H9 (cell line): ENCODE measurements at places on chromosomes 11 and 22. TPM values are rescaled to one million over a fixed set of nuclear protein-coding genes. Genes with fewer than 3 reads are reported as not detected.

GRCh38 chr11:86632499-86633269 lies 39.7 kb downstream of the ME3 start:
- DNase-seq, result peak; percentile 77

GRCh38 chr11:77127235-77127911 lies 673 bp upstream of the MYO7A start:
- peak; percentile 72 for DNase-seq

FZD4 gene
- 3.9 and 4.5 TPM in 2 replicates for total RNA-seq

FLRT1 gene
- total RNA-seq, result 0.24 and 0.31 TPM in 2 replicates

UCP3 gene
- total RNA-seq, result 0.77 and 0.85 TPM in 2 replicates

- DNase-seq, result no peak
Observed at GRCh38 chr11:83835423-83835822, 549.3 kb upstream of the CCDC90B start.

GRCh38 chr11:33713151-33713855 lies 12.7 kb upstream of the C11orf91 start:
- no peak for DNase-seq

DNA sequence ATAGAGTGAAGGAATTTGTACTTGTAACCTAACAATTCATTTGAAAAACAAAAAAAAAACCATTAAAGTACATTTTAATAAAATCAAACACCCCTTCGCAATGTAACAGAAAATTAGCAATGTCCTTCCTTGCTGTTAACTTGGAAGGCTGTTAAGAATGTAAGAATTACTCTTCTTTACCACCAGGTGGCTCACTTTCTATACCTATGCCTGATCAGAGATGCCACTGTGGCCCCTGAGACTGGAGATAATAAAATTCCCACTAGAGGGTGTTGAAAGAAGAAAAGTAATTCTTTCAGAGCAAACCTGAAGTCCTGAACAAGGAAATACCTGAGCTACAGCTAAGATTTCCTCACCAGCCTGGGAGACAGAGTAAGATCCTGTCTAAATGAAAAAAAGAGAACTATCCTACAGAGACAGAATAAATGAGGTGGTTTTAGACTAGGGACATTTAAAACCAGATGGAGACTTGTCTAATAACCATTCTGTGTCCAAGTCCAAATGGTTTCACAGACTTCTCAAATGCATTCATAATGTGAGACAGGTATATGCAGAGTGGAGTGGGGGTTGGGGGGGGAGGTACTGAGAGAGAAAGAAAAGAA lies 1089.3 kb downstream of the FAM181B start:
- peak; percentile 53 for DNase-seq

DNA sequence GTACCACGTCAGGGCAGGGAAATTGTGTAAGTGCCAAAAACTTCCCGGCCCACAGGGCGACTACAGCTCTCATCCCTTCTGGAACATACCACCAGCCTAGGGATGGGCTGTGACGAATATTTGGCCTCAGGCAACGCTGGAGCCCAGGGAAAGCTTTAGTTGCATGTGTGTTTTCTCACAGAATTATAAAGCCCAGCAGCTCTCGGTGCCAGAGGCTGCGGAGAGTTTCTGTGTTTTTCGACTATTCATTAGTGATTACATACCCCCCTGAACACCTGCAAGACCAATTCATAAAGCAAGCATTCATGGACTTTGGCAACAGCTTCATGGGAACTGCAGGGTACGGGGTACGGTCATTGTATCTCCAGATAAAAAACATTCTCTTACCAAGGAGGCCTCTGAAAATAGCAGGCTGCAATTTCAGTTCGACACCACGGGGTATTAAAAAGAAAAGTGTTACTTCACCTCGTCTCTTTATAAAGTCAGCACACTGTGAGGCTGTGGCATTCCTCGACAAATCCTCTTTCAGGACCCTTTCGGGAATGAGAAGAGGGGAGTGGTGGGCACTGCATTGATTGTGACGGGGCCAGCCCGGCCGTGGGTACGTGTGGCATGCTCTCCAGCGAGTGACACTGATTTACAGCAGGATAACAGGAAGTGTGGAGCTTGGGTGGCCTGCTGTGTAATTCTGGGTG lies 243.6 kb upstream of the SORL1-AS1 start:
- no peak for DNase-seq

HYOU1 gene
- total RNA-seq, result 228 and 234 TPM in 2 replicates

PIH1D2 gene
- 1.1 and 1.4 TPM in 2 replicates for total RNA-seq

DNA sequence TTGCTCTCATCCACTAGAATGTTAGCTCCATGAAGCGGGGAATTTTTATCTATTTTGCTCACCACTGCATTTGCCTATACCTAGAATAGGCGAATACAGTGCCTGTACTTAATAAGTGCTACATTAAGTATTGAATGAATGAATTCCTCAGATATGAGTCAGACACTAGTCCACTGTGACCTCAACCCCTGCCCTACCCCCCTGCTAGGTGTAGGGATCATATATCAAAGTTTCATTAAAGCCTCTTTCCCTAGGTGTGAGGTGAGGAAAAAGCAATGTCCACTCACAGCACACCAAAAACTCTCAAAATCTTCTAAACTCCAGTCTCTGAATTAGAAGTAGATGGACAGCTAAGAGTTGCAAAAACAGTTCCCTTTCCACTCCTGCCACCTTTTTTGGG lies 9.8 kb upstream of the PSMA1 start:
- DNase-seq, result no peak

GRCh38 chr11:69361048-69361447 lies 67.1 kb downstream of the MYEOV start:
- DNase-seq, result peak; percentile 12

- DNase-seq, result no peak
Observed at GRCh38 chr11:111357150-111358037, 21.7 kb downstream of the POU2AF1 start.

C11orf52 gene
- total RNA-seq, result 4.0 and 4.4 TPM in 2 replicates

GRCh38 chr11:20112291-20113148 lies 47.8 kb downstream of the DBX1 start:
- DNase-seq, result peak; percentile 45

DNA sequence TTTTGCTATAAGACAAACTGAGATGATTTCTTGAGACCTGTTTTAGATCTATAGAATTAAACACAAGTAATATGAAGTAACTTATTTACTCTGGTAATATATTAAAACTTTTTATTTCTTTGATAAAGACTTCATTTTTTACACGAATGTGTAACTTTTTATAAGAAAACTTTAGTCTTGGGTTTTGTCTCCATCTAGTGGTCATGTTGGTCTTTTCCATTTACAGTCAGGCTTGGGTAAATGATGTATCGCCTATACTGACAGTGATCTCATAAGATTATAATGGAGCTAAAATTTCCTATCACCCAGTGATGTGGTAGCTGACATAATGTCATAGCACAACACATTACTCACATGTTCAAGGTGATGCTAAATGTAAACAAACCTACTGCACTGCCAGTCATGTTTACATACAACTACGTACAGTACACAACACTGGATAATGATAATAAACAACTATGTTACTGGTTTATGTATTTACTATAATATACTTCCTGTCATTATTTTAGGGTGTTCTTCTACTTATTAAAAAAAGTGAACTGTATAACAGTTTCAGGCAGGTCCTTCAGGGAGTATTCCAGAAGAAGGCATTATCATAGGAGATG lies 7.5 kb upstream of the C11orf97 start:
- no peak for DNase-seq

KRTAP5-2 gene
- not detected in 2 replicates for total RNA-seq

DNA sequence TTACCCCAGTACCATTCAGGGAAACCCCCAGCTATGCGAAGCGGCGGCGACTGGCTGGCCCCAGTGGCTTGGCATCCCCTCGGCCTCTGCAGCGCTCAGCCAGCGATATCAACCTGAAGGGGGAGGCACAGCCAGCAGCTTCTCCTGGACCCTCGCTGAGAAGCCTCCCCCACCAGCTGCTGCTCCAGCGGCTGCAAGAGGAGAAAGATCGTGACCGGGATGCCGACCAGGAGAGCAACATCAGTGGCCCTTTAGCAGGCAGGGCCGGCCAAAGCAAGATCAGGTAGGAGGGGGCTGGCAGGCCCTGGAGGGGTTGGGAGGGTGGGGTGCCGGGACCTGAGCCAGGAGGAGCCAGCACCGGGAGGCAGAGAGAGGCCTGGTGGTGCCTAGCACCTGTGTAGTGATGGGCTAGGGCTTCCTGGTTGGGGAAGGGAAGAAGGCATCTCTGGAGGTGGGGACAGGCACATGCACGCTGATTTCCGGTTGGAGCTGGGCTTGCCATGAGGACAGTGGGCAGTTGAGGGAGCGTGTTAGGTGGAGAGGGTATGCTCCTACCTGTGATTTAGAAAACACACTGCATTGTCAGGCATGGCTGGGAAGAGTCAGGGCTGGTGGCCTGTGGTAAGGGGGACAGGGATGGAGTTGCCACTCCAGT lies 22.3 kb downstream of the SHANK3 start:
- DNase-seq, result no peak

KCNK7 gene
- total RNA-seq, result 1.8 and 2.8 TPM in 2 replicates

GRCh38 chr11:111452146-111452545 lies 60.0 kb downstream of the BTG4 start:
- no peak for DNase-seq
